Activated naive CD4-positive, alpha-beta T cell treated with Interleukin-2 at 50 U/mL for 16 hours (primary cell): ENCODE measurements at places on chromosomes 11 and 22.

DNA sequence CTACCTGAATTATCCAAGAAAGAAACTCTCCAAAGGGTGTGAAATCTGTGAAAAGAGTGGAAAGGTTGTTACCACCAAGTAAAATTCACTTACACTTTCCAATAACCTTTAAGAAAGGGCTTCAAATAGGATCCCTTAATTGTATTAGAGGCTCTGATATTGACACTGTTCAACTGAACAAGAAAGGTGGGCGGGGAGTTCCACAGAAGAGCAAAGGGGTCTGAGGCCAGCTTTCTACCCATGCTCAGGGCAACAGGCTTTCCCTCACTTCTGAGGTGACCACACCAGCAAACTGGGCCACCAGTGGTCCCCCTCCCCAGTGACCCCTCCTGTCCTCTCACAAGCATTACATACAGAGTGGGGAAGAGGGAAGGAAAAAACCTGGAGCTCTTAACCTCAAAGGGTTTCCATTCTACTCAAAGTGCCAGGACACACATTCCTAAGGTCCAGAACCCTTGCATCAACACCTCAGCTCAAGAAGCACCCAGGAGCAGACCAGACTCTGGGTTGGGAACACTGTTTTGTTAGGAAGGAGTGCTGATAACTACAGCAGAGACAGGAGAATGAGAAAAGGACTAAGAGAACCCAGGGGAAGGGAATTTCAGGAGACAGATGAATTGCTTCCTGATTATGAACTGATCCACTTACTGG is 71.6 kb upstream of the AKIP1 start:
- no peak for DNase-seq

DNA sequence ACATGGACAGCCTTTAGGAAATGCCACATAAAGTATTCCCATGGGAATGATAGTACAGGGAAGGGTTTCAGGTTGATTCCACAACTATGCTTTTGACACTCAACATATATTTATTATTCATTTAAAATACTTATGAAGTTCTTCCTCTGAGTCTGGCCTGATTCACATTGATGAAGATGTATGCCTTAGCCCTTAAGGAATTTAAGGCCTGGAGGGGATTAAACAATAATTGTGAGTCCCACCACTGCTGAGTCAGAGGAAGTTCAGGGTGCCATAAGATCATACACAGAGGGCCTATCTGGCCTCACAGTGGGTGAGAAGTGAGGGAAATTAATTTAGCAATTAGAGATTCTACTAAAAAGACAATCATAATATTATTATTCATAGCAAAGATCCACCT is 161.1 kb upstream of the SNX19 start:
- DNase-seq: no peak

GRCh38 chr11:35893796-35894475 is 49.9 kb upstream of the LDLRAD3 start:
- no peak for DNase-seq

GRCh38 chr11:96869207-96869606 is 479.4 kb downstream of the JRKL start:
- DNase-seq: no peak

DNA sequence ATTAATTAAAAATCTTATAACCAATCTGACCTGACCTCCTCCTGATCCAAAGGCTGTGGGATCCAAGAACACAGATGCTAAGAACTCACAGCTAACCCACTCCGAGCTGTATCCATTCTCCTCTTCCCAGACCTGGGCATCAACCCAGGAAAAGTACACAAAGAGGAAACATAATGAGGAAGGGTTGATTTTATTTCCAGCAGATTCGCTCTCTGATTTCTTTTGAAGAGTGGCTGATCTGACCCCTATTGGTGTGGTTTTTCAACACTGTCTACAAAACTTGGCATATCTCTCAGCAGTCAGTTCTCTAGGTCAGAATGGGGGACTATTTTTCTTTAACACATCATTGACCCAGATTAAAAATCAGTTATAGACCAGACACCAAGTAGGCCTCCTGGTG is 201.9 kb upstream of the UBASH3B start:
- DNase-seq: no peak

DNA sequence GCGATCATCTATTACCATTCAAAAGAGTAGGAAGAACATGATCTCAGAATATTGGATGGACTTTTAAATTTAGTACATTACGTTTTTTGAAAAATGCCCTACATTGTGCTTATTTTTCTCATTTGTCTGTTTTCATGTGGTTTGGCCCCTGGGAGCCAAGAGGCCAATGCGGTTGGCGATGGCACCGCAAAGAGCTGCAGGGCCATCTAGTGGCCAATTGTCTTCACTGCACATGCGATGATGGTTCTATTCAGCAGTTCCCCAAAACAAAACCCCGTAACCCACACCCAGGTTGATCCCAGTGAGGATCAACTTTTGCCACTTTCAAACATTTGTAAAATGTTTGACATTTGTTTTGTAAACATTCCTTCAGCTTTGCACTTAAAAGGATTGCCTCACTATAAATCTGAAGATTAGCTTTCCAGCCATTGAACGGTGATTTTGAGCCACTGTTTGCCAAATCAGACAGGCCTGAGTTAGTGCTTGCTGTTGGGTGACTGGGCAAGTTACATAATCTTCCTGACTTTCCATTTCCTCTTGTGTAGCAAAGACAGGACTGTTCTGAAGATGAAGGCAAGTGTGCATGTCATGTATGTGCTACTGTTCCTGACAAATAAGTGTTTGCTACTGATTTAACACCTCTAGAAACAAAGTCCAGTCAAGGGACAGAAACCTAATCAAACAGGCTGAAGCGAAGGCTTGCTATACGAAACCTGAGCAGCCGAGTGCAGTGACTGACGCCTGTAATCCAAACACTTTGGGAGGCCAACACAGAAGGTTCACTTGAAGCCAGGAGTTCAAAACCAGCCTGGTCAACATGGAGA is 29.2 kb upstream of the XBP1 start:
- peak; percentile 73 for DNase-seq

- no peak for DNase-seq
These were observed 17.2 kb upstream of the LINC01488 start for GRCh38 chr11:69463995-69464960.

DNA sequence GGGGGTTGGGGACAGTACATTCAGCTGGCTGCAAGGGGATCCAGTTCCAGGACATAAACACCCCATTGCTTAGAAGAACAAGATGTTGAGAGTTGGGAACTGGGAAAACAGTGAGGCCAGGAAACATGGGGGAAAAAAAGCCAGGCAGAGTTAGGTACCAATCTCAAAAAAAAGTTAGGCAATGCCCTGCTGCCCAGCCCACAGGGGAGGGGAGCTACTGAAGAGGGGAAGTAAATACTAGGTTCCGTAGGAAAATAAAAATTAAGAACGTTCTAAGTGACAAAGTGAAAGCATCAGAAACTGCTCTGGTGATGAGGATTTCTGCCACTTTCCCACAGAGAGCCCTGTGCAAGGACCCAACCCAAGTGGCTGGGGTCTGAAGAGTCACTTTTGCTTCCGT is 12.0 kb downstream of the SPTBN2 start:
- no peak for DNase-seq

GRCh38 chr11:24747275-24748251 is 250.7 kb downstream of the LUZP2 start:
- no peak for DNase-seq

DNA sequence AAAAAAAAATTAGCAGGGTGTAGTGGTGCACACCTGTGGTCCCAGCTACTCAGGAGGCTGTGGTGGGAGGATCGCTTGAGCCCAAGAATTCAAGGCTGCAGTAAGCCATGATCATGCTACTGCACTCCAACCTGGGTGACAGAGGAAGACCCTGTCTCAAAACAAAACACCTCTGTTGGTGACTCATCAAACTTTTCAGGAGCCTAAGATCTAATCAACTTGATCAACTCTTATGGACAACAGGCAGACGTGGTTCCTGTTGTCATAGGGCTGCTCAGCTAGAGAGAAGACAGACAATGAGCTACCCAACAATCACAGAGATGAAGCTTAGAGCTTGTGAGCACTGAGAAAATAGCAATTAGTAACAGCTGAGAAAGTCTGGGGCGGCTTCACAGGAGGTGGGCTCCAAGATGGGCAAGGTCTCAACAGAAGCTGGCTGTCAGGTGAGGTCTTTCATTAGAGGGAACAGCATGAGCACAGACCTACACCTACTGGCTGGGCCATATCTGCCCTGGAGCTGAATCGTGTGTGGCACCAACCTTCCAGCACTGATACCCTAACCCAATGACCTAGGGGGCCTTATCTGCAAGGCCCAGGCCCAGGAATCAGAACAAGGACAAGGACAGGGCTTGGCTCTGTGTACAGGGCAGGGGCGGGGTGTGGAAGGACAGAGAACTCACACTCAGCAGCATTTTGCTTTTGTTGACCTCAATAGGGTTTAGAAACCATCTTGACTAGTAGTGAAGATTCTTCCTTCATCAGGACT is 7.2 kb upstream of the UCP3 start:
- DNase-seq: no peak

- DNase-seq: no peak
These were observed 20.8 kb downstream of the TIMP3 start for GRCh38 chr22:32822179-32822877.

GRCh38 chr11:92536883-92537282 is 312.3 kb downstream of the FAT3 start:
- no peak for DNase-seq
